ENCODE measurements at places on chromosomes 13 and 19.

- DNase-seq, result no peak
Observed at GRCh38 chr19:6802336-6803035, 30.0 kb downstream of the VAV1 start.

DNA sequence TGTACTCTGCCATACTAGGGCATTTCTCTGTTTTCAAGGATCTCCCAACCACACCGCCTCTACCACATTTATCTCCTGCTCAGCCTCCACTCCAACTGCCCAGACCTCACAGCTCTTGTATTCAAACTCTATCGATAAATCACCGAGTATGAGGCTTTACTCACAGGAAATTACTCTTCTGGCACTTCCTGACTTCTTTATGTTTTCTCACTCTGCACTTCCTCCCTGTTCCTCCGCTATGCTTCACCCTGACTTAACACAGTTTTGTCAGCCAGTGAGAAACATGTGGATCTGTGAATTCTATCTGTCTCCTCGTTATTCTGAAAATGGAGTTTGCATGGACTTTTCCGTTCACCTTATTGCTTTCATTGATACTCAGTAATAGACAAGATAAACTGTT is 2.6 kb upstream of the CARD8 start:
- no peak for DNase-seq

DNA sequence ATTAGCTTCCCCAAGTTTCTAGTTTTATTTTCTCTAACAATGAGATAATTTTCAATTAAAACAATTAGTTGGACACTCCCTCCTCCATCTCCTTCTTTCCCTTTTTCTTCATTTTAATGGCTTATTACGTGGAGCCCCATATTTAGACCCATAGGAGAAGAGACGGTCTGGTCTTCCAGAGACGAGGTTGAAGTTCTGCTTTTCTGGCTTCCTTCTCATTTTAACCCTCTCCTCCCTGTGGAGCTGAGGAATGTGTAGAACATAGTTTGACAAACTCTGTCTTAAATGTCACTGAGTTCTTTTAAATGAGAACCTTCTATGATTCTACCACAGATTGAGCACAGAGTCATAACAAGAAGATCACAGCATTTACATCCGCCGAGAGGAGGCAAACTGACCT is 86.8 kb downstream of the EDNRB start:
- DNase-seq, result no peak

DNA sequence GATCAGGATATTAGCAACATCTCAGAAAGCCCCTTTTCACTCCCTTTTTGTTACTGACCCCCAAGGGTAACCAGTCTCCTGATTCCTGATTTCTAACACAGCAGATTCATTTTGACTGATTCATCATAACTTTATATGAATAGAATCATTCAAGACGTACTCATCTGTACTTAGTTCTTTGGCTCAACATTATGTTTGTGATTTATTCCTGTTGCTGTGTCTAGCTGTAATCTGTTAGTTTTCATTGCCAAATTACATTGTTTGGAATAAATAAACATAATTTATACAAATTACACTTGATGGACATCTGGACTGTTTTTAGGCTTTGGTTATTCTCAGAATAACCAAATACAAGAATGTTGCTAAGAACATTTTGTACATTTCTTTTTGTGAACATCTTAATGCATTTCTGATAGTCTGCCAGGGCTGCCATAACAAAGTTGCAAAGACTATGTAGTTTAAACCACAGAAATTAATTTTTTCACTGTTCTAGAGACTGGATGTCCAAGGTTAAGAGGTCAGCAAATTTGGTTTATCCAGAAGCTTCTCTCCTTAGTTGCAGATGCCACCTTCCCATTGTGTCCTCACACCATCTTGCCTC is 62.8 kb upstream of the EDNRB start:
- no peak for DNase-seq

- DNase-seq, result peak; percentile 53
Observed at GRCh38 chr13:109667807-109668291, 118.5 kb downstream of the IRS2 start.

GRCh38 chr13:27203854-27204253 is 32.2 kb upstream of the USP12 start:
- no peak for DNase-seq

DNA sequence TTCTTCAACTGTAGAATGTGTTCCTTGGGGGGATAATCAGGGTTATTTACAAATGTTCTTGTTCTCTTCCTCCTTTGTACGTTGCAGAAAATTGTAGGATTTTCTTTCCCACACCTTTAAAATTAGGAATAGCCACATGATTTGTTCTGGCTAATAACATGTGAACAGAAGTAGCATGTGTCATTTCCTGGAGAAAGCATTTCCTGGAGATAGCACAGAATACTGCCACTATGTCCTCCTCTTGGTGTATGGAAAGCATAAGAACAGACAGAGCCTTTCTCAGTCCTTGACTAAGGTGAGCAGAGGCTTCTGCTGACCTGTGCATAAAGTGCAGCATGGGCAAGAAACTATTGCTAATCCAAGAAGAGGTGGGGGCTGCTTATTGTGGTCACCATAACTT is 101.8 kb downstream of the FAM216B start:
- no peak for DNase-seq

DNA sequence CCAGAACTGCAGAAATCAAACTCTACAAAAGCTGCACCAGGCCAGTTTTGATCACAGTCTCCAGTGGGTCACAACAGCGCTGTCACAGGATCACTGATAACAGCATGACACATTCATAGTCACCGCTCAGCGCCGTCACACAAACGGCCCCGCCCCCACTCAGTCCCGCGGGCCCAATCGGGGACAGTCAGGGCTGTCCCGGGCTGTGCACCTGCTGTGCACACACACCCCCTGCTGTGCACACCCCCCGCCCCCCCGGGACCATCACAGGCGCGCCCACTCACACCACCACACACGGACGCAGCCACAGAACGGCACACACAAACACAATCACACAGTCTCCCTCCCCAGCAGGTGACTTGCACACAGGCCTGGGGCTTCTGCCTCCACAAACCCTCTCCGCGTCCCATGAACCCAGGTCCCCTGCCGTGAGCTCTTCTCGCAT is 435 bp upstream of the ZNF382 start:
- no peak for DNase-seq

- DNase-seq, result peak; percentile 54
Observed at GRCh38 chr19:49983645-49984229, 22.8 kb upstream of the SIGLEC11 start.

DNA sequence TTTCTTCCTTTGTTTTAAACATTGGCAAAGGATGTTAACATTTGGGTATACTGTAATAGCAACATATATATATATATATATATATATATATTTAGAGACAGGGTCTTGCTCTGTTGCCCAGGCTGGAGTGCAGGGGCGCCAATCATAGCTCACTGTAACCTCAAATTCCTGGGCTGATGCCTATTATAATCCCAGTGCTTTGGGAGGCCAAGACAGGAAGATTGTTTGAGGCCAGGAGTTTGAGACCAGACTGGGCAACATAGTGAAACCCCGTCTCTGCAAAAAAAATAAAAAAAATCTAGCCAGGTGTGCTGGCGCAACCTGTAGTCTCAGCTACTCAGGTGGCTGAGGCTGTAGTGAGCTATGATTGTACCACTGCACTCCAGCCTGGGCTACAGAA is 5.4 kb downstream of the BLVRB start:
- DNase-seq, result no peak

- no peak for DNase-seq
Observed at GRCh38 chr13:30415430-30416030, 6.8 kb upstream of the UBE2L5 start.

DNA sequence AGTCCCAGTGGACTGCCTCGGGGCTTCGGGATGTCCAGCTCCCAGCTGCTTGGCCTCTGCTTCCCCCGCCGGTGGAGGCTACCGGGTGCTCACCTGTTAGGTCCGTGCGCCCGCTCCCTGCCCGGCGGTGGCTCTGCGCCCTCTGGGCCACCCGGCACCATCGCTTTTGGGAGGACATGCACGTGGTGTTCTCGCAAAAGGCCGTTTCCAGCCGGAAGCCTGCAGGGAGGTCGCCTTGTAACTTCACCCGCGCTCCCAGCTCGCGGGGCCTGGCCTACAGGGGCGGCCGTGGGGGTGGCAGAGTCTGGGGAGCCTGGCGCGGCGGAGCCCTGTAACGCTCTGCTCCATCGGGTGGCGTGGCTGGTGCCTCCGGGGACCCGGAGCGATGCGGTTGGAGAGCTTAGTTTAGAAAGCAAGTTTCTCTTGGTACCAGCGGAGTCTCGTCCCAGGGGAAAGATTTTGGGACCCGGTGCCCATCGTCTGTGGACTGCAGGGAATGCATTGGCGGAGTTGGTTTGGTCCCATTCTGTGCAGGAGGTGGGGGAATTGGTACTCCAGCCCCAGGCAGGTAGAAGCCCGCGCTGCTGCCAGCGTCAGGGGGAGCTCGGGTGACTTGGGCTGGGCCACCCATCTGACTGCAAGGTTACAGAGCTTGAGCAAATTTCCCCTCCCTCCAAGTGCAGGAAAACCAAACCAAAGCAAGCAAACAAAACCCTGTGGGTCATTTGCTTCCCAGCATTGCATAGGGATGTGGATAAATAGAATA is 673 bp downstream of the SPATA13 start:
- peak; percentile 43 for DNase-seq

DNA sequence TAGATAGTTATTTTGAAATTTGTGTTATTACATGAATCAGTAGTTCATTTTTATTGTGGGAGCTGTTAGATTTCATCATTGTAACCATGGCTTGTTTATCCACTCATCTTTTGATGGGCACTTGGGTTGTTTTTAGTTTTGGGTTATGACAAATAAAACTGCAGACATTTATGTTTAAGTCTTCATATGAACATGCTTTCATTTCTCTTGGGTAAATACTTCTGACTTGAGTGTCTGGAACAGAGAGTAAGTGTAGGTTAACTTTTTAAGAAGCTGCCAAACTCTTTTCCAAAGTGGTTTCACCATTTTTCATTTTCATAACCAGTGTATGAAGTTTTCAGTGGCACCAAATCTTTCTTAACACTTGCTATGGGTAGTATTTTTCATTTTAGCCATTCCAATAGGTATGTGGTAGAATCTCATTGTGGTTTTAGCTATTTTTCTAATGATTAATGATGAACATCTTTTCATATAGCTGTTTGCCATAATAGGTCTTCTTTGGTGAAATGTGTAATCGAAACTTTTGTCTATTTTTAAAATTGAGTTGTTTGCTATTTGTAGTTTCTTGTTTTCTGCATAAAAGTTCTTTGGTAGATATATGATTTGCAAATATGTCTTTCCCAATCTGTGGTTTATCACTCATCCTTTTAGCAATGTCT is 17.9 kb downstream of the SLAIN1 start:
- no peak for DNase-seq

GRCh38 chr13:87783366-87783765 is 112.2 kb downstream of the SLITRK5 start:
- no peak for DNase-seq

- DNase-seq, result no peak
Observed at GRCh38 chr13:90956031-90956430, 391.5 kb upstream of the MIR17HG start.

DNA sequence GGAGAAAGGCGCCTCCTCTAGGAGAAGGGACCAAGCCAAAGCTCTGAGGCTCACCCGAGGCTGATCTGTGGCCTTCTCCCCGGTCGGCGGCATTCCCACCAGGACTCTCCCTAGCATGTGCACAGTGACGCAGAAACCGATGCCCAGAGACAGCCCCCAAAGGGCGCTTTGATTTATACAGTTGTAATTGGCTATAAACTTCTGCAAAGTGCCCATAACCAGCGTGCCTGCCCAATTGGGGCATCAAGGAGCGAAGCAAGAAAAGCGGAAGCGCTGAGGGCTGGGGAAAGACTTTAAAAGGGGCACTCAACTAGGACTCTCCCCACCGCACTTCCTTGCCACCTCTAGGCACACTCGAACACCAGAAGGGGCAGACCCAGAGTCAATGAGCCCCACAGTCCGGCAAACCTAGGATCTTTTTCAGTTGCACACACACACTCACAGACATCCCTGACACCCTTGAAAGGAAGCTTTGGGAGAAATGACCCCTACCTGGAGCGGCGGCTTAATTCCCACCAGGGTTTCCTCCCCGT is 1.8 kb downstream of the CDX2 start:
- no peak for DNase-seq

GRCh38 chr19:47109541-47110375 is 3.8 kb downstream of the ZC3H4 start:
- no peak for DNase-seq

DNA sequence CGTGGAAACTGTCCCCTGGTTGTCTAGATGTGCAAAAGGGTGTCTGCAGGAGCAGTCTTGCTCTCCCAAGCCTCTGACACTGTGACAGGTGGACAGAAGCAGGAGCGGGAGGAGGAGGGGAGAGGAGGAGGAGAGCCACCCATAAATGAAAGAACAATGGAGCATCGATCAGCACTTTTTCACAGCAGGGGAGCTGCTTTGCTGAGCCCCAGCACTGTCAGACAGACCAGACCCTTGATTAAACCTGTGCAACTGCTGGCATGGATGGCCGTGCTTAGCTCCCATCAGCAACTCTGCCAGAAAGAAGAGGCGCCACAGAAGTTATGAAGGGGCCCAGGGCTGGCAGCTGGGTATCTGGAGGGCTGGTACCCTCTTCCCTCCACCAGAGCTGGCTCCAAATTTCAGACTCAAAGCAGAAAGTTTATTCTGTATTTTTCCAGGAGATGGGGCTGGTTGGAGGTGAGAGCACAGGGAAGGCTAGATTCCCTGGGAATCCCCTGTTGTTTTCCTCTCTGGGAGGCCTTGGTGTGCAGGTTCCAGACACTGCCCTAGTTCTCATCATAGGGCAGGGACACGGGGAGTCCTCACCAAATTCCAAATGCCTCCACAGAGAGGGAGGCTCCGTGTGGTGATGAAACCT is 1192.2 kb downstream of the UQCRFS1 start:
- no peak for DNase-seq

GRCh38 chr19:12180377-12180776 is 17.5 kb downstream of the ZNF136 start:
- DNase-seq, result no peak

DNA sequence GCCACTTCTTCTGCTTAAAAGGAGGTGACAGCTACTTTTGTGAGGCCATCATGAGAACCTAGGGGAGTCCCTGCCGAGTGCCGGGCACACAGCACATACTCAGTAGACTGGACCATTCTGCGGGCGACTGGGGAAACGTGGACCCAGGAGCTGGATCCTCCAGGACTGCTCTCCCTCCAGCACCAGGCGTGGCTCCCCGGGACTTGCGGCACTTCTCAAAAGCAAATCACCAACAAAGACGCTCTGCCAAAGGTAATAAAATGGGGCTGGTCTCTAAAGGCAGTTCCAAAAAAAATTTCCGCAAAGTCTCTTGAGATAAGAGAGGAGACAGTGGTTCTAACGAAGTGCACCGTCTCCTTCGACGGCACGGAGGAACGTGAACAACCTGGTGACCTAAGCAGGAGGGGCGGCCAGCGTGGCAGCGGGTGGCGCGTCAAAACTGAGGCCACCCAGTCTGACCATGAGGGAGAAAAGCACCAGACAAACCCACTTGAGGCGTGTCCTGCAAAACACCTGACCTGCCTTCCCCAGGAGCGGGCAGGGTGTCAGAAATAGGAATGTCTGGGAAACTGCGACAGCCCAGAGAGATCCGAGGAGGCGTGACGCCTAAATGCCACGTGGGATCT is 1.4 kb upstream of the TMPRSS9 start:
- no peak for DNase-seq

GRCh38 chr19:33885236-33885635 is 88.6 kb downstream of the KCTD15 start:
- no peak for DNase-seq

GRCh38 chr13:76693086-76693485 is 193.1 kb downstream of the KCTD12 start:
- no peak for DNase-seq

- no peak for DNase-seq
Observed at GRCh38 chr13:47594833-47595232, 406.2 kb downstream of the SUCLA2 start.
